Activated T-helper 9 cell treated with anti-CD3 and anti-CD28 coated beads, Interleukin-2, amount 50 U/mL, for 16 hours (primary cell): ENCODE measurements at places on chromosomes 2 and 18.

DNA sequence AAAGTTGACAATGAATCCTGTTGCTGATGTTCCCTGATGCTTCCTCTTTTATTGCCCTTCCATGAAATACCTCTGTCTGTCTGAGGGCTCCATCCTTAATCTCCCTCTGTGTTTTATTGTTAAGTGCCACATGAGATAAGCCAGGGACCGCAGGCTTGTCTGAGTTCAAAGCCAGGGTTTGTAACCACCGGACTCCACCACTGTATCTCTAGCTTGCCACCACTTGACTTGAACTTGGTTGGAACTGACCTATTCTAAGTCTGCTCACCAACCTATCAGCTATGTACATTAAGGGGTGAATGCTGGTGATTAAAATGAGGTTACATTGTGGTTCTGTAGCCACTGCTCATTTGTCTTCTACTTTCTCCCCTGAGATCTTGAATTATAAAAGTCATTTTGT is 328.5 kb upstream of the ZEB2 start:
- no peak for DNase-seq

DNA sequence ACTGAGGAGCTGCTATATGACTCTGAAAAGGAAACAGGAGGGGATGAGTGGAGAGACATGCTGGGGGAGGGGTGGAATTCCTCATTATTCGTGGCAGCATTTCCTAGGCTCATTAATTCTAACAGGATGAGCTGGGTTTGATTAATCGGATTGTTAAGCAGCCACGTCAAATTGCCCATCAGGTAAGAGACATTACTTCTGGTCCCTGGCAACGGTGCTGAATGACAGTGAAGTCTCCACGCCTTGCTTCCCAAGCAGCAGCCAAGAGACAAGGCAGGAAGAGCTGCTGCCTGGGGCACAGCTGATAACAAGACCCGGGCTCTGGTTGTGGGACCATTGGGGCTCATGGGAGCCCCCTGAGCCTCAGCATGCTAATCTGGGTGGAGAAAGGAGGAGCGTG is 86.6 kb downstream of the MARCHF4 start:
- no peak for DNase-seq

GRCh38 chr2:143890798-143891197 is 629.1 kb downstream of the ZEB2 start:
- no peak for DNase-seq

GRCh38 chr2:42504364-42505230 is 10.8 kb upstream of the KCNG3 start:
- DNase-seq: no peak

GRCh38 chr2:241048149-241048948 is 49.9 kb downstream of the SNED1 start:
- DNase-seq: no peak

DNA sequence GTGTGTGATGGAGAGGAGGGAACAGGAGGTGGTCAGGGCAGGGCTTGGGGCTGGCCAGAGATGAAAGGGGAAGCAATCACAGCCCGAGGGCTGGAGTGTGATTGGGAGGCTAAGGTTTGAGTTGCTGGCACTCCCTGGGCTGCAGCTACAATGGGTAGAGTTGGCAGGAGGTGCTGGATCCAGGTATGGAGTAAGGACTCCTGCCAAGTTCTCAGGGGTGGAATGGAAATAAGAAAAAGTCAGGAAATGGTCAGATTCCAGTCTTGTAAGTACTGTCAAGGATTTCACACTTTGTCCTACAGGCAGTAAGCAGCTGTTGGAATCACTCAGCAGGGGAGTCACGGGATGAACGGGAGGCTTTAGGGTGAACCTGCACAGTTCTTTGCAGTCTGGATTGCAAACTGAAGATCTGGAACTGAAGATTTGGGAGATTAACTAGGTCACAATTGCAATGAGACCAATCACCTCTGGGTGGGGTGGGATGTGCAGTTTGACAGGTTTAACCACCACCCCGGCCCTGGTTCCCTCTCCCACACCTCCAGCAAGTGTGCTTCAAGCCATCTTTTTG is 10.9 kb upstream of the INPP5D start:
- DNase-seq: no peak

DNA sequence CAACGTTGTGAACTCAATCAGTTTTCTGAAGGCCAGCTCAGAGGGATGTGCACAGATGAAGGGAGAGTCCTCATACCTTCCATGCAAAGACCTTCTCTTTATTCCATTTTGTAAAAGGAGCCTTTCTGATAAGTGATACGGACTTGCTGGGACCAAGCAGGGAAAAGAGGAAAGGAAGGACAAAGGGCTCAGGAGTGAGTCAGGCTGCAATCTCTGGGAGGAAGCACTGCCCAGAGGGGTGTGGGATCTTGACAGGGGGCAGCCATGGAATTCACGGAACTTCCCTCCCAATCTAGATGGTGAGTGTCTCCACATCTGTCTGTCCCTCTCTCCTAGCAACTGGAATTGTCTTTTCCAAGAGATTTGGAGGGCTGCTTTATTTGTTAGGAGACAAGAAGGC is 281.4 kb upstream of the CELF4 start:
- DNase-seq: no peak

GRCh38 chr2:62334440-62335058 is 138.6 kb downstream of the B3GNT2 start:
- DNase-seq: no peak

DNA sequence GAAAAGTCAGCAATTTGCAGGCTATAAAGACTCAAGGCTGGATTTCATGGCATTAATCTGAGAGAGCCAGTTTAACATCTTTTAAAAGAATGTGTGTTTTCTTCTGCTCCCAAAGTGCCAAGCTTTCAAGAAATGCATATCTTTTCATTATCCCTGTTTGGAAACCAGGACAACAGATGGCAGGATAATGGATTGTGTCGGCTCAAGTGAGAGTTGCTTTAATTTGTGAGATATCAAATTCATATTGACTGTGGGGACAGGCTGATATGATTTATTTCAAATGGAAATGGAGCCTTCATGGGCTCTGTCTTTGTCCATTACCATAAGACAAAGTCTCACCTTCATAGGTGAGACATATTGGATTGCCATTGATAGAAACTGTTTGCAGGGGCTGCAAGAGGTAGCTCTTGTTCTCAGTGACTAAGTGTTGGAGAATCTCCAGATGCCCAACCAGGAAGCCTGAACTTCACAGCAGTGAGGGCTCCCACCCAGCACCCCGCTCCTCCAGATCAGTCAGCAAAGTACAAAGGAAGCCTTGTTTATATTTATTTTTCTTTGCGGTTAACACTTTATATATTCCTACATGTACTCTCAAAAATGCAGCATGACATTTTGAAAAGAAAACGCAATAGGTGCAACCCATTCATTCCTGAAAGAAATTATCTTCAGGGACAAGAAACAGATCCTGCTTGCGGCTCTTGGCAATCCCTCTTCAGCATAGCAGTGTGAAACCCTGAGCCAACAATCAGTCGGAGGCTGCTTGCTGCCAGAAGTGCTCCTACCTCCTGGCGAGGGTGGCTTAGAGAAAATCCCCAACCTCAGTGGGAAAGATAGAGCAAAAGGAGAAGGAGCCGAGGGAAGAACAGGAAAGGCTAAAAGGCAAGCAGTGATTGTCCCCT is 65.8 kb upstream of the ATL2 start:
- DNase-seq: no peak

GRCh38 chr2:72118951-72119350 is 28.7 kb downstream of the CYP26B1 start:
- DNase-seq: no peak

- DNase-seq: no peak
Observed at GRCh38 chr18:23105581-23106219, 29.6 kb upstream of the CABLES1 start.

DNA sequence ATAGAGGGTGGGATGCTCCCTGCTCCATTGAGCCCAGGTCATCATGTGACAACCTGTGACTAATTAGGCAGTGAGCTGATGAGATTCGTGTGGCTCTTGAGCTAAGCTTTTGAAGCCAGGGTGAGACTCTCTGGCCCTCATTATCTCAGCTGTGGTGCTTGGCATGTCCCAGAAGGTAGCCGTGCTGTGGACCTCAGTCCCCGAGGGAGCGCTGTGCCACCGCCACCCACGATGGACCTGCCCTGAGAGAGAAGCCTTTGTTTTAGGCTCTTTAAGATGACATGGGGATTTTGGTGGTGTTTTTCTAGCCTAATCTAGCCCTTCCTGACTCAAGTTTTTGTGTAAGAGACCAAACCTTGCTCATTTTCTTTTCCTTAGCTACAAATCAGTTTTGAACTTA is 66.4 kb downstream of the NEDD4L start:
- DNase-seq: no peak

- no peak for DNase-seq
Observed at GRCh38 chr2:237774811-237775553, 23.6 kb upstream of the RBM44 start.

GRCh38 chr2:121826036-121826435 is 70.6 kb downstream of the TSN start:
- DNase-seq: no peak

DNA sequence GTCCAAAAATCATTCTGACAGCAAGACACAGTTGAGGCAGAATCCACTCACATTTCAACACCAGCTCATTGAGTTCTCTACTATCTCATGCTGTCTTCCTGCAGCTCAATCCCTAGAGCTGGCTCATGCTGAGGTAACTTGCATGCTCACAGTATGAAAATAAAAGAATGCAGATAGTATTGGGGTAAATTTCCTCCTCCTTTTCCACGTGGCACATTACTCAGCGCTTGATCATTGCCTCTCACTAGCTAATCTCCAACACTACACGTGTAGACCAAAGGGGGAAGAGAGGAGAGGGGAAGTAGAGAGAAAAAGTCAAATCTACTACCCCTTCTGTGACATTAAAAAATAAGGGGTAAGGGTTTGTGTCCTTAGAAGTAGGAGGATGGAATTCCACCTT is 300.6 kb downstream of the AFF3 start:
- DNase-seq: no peak

DNA sequence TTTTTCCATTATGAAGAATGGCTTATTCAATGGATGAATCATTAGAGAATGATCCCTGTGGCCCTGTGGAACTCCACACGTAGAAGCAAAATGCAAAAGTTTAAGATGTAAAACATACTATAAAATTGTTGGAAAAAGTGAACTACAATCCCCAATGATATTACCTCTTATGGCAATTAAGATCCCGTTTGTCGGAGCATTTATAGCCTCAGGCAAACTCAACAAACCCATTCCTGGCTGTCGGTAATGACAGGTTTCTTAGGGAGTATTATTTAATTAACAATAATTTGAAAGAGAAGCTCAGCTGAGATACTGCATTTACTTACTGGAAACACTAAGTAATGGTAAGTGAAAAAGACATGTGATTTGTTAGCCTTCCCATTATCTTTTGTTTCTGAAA is 138.3 kb downstream of the CDH20 start:
- no peak for DNase-seq

DNA sequence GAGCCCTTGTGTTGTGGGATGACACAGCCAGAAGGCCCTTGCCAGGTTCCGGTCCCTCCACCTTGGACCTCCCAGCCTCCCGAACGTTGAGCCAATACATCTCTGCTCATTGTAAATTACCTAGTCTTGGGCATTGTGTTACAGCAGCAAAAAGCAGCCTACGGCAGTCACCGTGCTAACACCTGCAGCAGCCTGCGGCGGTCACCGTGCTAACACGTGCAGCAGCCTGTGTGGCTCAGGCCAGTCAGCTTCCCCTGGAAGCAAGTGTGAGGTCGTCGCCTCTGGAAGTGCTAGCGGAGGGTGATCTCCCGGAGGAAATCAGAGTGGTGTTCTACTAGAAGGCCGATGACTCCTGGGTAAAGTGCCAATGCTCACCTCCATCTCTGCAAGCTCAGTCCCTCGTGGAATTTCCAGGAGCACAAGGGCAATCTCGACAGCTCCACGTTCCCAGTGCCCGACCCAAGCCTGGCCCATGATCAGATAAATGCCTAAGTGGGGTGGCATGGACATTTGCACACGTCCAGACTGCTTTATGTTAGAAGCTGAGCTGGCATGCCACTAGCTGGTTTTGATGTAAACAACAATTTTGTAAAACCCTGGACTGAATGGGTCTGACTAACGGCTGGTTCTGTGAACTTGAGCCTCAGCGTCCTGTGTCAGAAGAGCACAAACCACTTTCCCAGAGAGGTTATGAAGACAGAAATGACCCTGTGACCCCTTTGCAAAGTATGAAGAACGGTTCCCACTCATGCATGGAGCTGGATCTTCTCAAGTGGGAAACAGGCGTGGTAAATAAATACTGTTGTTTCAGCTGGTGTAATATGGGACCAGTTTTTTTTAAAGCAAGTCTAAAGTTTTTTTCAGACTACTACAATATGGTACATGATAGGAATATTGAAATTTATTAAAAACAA is 11.4 kb upstream of the CNDP1 start:
- DNase-seq: no peak

- DNase-seq: no peak
Observed at GRCh38 chr2:175955136-175955535, 46.9 kb downstream of the LNPK start.

- DNase-seq: no peak
Observed at GRCh38 chr18:23142251-23142929, 7.1 kb downstream of the CABLES1 start.

- DNase-seq: no peak
Observed at GRCh38 chr2:100814453-100814852, 5.5 kb upstream of the NPAS2 start.

DNA sequence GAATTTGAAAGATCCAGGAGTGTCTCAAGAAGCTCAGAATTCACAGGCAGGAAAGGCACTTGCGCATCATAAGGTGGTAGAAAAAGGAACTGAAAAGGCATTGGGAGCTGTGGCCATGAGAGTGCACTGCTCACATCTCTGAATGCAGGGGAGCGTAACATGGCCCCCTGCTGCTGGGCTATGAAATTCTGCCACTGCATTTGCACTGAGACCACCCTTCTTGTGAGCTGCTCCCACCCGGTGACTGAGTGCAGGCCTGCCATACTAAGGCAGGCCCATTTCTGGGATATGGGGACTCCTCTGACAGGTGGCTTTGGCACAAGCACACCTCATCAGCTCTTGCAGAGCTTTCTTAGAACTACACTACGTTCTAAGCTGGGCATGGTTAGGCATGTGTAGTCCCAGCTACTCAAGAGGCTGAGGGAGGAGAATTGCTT is 25.3 kb upstream of the STARD7 start:
- no peak for DNase-seq

DNA sequence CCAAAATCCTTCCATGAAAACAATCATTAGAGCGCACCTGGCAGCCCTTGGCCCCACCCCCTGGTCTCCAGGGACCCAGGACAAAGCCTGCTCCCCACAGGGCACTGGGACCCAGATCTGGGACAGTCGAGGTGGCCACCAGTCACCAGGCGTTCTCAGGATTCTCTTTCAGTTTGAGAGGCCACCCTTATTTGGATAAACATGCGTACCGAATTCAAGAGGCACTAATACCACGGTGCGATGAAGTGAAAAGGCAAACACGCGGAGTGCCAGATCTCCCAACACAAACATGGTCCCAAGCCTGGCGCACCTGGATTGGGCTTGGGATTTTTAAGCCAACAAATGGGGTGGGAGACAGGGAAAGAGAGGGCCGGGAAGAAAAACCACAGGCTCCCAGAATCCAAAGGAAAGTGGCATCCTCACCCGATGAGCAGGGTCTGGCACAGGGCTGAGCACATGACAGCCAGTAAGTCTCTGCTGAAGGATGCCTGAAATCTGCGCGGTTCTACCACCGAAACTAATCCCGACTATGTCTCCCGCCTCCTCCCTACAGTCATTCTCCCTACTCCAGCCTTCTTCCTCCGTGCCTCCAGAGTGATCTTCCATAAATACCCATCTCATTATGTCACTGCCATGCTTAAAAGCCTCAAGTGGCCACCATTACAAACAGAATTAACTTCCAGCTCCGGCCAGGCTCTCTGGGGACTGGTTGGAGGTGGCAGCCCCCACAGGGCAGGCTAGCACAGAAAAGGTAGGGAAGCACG is 60.9 kb upstream of the KLHL29 start:
- no peak for DNase-seq
